ENCODE measurements at places on chromosomes 4 and X.

DNA sequence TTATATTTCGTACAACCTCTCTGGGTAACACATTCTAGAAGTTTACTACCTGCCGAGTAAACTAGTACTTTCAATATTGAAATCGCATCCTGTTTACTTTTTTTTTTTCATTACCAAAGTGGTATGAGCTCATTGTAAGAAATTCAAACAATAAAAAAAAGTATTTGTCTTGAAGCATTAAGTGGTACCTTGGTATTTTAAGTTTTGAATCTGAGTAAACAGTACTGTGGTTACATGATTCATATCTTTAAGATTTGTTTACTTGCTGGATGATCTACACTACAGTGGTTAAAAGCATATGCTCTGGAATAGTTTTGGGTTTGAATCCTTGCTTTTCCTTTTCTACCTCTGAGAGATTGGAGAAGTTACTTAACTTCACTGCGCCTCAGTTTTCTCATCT is 3.8 kb upstream of the MMGT1 start:
- no peak for DNase-seq

DNA sequence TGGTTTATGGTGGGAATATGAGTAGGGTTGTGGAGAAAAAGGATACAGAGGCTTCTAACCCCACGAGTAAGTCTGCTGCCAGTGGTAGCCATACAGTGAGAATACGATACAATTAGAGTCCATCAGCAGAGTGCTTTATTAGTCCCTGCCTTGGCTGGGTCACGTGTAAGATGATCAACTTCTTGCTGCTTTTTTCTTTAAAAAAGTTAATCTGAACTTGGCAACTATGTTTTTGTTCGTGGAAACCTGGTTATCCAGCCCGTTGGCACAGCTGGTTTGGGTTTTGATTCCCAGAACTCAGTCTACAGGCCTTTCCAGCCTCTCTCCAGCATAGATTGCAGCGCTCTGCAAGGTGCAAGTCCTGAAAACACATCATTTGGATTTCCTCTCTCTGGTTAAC is 53.1 kb upstream of the LSM6 start:
- no peak for DNase-seq

DNA sequence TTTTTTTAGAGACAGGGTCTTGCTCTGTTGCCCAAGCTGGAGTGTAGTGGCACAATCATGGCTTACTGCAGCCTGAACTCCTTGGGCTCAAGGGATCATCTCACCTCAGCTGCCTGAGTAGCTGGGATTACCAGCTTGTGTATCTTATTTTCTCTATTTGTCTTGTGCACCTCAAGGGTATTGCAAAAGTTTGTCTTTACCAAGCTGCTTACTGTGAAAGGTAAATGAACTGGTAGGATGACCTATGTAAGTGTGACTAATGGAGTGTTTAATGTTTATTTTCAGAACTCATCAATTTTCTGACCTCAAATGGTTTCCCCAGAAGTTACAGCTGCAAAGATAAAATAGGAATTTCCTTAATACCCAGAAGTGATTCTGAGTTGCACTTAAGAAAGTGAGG is 5.3 kb upstream of the FGA start:
- DNase-seq: no peak

DNA sequence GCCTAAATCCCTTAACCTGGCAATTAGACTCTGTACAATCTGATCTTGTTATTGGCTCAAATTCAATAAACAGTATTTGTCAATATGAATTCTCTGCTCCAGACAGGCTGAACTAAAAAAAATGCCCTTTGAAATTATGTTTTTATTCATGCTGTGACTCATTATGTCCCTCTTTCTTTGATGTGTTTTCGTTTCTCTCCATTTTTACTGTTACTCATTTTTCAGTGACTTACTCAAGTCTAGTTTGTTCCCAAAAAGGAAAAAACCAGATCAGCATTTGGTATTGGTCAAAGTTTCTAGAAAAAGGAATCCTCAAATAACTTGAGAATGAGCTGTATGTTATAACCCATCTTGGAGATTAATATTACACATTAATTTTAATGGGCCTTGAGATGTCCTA is 40.4 kb downstream of the UNC5C start:
- DNase-seq: no peak

DNA sequence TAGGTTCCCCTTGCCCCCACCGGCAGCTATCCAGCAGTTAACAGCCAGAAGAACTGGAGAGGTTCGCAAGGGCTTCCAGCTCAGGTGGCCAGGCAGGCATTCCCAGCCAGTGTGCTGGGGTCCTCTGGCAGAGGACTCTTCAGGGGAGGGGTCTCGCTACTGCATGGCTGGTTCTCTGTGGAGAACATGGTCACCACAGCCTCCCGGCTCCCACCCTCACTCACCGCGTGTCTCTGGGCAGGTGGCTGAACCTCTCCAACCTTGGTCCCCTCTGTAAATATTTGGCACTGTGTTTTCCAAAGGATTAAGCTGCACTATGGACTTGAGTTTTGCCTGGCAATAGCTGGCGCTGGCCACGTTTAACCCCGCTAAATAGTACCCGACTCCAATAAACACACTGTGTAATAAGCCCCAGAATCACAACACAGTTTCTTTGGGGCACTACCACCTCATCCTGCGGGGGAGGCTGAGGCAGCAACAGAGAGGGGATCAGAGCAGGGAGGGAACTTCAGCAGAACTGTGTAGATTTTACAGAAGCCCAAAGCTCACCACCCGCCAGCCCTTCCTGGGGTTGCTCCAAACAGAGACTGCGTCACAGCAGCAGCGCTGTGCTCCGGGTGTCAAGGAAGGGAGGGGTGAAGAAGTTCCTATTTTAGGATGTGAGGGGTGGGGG is 15.2 kb downstream of the BCOR start:
- no peak for DNase-seq

DNA sequence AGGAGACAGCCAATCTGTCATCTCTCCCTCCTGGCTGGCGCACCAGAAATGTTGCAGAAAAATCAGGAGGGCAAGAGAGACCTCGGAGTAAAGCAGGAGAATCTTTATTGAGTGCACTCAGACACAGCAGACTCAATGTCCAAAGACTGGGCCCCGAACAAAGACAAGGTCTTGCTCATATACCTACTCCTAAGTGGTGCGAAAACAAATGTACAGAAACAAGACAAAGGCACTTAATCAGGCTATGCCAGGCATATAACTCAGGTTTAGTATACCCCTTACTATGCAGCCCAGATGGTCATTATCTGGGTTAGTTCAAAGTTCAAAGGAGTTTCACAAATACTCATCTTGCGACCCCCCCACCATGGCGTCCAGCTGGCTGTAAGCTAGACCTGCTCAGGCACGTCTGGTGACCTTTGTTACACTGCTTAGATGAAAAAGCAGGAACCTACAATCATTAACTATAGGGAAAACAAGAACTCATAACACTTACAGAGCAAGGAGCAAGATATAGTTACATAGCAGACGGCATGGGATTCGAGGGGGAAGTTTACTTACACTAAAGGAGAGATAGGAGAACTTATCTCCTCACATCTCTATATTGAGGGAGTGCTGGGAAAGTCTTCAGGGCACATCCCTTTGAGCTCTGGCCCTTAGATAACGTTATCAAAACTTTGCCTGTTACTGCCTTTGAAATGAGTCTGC is 27.5 kb downstream of the SULT1E1 start:
- no peak for DNase-seq

DNA sequence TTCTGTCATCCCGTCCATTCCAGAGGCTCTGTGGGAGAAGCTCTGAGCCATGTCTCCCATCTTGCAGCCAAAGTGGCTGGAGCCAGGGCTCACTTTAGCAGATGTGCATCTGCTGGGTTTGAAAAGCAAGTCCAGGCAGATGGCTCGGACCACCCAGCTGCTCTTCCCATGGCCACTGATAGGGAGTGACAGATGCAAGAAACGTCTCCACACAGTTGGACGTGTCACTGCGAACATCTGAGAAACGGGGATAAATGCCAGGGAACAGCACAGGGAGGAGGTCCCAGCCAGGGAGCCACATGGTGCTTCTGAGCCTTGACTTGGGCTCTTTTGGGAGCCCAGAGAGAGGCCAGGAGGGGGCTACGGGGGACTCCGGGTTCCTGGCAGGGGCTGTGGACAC is 242.3 kb downstream of the AFAP1 start:
- DNase-seq: no peak

GRCh38 chr4:30718021-30718542 is 2.1 kb upstream of the PCDH7 start:
- no peak for DNase-seq

DNA sequence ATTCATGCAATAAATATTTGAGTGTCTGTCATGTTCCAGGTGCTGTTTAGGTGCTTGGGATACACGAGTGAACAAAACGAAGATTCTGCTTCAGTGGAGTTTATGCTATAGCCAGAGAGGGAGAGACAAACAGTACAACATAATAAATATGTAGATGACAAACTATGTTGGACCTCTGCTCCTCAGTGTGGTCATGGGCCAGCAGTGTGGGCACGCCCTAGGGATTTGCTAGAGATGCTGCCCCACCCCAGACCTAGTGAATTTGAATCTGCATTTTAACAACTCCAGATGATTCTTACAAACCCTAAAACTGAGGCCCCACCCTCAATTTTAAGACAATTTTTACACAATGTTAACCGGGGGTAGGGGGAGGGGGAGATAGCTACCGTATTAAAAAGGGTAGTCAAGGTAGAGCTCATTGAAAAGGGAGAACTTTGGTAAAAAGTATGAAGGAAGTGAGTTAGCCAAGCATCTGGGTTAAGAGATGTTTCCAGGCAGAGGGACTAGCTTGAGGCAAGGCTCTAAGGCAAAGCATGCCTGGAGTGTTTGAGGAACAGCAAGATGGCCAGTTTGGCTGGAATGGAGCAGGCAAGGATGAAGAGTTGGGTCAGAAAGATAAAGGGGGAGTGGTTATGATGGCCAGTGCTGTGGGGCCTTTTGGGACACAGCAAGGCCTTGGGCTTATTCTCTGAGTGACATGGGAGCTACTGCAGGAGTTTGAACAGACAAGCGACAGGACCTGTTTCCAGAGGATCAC is 42.4 kb downstream of the SEPSECS start:
- no peak for DNase-seq

DNA sequence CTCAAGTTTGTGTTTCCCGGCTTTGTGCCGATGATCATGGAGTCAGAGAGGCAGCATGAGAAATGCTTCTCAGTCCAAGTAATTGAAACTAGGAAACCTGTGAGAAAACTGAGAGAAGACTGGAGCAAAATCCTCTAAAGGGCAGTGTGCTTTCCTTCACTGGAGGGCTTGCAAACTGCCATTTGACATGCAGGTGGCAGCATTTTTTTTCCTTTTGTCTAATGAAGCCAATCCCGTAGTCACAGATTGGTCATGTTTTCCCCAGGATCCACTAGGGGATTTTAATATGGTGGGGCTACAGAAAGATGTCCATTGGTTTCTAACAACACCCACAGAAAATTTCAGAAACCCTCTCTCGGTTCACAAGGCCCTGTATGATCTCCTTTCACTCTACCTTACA is 117.4 kb upstream of the NUDT10 start:
- DNase-seq: no peak

DNA sequence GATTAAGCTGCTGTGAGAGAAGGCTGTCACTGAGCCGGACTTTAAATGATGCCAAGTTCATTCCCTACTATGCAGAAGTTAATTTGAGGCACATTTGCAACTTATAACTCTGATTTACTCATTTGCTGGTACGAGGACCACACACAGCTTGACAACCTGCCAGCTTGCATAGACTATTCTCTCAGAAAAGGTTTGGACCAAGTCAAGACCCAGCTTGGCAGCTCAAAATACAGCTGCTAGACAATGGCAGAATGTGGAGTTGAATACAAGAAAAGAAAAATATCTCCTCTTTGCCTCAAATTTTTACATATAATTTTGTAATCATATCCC is 338.9 kb downstream of the DHX15 start:
- no peak for DNase-seq

Measured in CD4-positive, alpha-beta T cell treated with Interleukin-21 for 1 hour (primary cell).